C1 segment of cervical spinal cord (tissue), 14 donors: ENCODE measurements at places on chromosomes 7 and 10.

GRCh38 chr10:104232613-104233102, 494 bp upstream of the CFAP43 start:
- DNase-seq = no peak

DNA sequence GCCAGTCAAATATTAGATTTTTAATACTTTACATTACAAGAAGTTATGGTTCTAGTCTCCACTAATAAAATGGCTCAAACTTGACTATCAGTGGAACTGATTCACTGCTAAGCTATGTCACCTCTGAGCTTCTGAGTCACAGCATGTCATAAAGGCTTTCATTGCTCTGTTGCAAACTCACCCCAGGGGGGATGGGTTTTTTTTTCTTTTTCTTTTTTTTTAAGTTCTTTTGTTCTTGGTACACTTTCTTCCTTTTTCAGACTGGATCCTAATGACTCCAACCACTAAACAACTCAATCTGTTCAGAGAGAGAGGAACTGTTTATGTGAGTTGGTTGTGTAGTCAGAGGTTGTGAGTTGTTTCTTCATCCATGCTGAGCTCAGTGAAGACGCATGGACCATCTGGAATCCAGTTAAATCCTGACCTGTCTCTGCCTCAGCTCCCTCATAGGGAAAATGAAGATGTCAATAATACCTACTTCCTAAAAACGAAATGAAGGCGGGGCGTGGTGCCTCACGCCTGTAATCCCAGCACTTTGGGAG, 11.0 kb downstream of the MYOF start:
- no peak for DNase-seq

DNA sequence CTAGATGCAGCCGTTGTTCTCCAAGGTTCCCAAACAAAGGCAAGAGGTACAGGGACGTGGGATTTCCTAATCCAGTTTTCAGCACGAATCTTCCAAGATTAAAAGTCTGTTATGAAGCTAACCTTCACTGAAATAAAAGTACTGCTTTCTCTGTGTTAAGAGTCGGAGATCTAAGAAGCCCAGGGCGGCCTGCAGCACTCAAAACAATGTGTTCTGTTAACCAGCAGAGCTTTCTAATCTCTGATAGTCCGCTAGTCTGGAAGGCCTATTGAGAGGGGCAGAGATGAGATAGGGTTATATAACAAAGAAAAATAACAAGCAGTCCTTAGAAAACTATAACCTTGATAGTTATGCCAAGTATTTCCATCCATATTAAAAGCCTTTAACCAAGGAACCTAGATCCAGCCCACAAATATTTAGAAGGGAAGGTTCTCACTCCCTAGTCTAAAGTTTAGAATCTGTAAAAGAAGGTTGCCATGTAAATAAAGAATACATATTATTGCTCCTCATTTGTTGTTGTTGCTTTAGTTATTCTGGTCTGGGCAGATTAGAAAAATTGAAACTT, 106.3 kb upstream of the SVIL start:
- DNase-seq = no peak

DNA sequence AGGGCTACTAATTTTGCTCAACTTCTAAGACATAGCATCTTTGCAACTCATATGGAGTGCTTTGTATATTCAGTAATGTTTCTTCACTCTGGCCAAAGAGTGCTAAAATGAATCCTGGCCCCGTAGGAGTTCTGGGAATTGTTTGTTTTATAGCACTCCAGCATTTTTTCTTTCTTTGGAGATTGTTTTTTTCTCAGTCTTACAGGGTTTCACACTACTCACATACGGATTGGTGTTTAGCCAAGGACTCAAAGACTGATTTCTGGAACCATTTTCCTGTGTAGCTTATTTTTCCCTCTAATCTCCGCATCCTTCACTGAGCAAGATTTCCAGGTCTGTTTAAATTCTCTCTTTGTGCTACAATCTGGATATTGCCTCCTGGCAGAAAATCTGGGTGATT, 6.4 kb downstream of the TAS2R41 start:
- no peak for DNase-seq

- no peak for DNase-seq
These were observed 69.0 kb downstream of the CREB3L2 start for GRCh38 chr7:137932881-137933269.

GRCh38 chr7:17806631-17807030, 133.7 kb downstream of the SNX13 start:
- DNase-seq = no peak

- DNase-seq = no peak
These were observed 120.0 kb upstream of the TCERG1L start for GRCh38 chr10:131431533-131431932.

- no peak for DNase-seq
These were observed 25.2 kb upstream of the FIGNL1 start for GRCh38 chr7:50475340-50475739.

GRCh38 chr10:119257899-119258419, 50.6 kb downstream of the GRK5 start:
- no peak for DNase-seq

GRCh38 chr7:132499487-132499886, 76.8 kb downstream of the PLXNA4 start:
- DNase-seq = no peak

DNA sequence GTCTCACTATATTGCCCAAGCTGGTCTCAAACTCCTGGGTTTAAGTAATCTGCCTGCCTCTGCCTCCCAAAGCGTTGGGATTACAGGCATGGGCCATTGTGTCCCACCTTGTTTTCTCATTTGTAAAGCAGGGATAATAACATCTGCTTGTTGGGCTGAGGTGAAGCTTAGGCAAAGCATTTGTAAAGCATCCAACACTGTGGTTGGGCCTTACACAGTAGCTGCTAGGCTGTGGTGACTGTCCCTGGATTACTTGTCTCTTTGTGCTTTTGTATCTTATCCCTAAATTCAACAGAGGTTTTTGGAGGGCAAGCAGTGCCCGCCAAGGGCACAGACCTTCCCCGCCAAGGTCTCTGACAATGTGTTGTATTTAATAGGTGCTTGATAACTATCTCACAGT, 14.3 kb downstream of the HKDC1 start:
- no peak for DNase-seq

DNA sequence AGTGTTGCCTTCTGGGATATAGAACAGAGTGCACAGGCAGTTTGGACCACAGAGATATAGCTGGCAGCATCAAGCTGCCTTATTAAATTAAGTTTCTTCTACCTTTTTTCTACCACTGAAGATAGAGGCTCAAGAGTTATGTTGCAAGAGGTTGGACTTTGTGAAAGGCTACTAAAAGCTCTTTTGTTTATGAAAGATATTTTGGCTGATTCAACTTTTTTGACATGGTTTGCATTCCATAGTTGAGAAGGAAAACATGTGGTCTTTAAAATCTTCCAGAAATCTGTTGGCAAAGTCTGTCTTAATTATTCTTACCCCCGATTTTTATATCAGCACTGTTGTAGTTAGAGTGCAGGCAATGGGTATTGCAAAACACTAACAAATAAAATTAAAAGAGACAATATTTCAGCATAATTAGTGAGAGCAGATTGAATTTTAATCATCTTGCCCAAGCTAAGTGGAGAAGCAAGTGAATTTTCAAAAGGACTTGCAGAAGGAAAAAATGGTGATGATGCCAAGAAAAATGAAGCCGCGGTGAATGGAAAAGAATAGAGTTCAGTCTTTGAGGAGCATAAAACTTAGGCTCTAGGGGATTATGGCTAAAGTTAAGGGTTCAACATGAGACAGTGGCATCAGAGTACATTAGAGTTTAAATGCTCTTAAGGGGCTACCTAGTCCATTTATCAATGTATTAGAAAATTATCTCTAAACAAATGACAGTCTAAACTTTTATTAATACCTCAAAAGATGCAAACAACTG, 450.9 kb upstream of the CNTNAP2 start:
- no peak for DNase-seq

DNA sequence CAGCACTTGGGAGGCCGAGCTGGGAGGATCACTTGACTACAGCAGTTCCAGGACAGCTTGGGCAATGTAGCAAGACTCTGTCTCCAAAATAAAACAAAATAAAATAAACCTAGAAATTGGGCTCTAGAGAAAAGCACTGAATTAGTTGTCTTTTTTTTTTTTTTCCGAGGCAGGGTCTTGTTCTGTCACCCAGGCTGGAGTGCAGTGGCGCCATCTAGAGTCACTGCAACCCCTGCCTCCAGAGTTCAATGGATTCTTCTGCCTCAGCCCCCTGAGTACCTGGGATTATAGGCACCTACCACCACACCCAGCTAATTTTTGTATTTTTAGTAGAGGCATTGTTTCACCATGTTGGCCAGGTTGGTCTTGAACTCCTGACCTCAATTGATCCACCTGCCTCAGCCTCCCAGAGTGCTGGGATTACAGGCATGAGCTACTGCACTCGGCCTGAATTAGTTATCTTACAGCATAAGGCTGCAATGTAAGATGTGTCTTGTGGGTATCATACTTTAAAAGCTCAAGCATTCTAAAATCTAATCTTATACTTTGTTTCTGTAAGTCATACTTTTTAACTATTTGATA, 12.8 kb downstream of the MEIG1 start:
- DNase-seq = no peak

GRCh38 chr10:107653832-107654287, 489.4 kb upstream of the SORCS1 start:
- DNase-seq = no peak

DNA sequence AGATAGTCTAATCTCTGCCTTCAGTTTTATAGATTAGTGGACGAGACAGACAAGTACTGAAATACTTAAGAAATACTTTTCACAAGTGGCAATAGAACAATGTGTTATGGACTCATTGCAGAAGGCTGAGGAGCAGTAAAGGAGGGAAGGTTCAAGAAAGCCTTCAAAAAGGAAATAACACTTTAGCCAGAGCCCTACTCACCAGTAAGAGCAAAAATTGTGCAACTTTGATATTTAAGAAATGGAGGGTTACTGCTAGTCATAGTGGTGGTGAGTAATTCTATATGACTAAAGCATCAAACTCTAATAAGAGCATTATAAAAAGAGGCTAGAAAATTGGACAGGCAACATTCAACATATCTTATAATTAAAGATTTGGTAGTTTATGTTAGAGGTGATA, 28.8 kb downstream of the PTPN12 start:
- DNase-seq = no peak

- no peak for DNase-seq
These were observed 137.3 kb downstream of the ELMO1 start for GRCh38 chr7:37311355-37311754.

- DNase-seq = no peak
These were observed 505.6 kb downstream of the GALNT17 start for GRCh38 chr7:71637578-71637977.

DNA sequence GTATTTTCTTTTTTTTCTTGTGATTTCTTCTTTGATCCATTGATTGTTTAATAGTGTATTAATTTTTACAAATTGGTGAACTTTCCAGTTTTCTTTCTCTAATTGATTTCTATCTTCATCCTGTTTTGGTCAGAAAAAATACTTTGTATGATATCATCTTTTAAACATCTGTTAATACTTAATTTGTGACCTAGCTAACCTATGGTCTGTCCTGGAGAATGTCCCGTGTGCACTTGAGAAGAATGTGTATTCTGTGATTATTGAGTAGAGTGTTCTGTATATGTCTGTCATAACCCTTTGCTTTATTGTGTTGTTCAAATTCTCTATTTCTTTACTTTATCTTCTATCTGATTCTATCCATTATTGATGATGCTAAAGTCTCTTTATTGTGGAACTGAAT, 65.8 kb upstream of the ZEB1 start:
- DNase-seq = no peak

- DNase-seq = no peak
These were observed 230.6 kb downstream of the PLXNA4 start for GRCh38 chr7:132345543-132346129.

DNA sequence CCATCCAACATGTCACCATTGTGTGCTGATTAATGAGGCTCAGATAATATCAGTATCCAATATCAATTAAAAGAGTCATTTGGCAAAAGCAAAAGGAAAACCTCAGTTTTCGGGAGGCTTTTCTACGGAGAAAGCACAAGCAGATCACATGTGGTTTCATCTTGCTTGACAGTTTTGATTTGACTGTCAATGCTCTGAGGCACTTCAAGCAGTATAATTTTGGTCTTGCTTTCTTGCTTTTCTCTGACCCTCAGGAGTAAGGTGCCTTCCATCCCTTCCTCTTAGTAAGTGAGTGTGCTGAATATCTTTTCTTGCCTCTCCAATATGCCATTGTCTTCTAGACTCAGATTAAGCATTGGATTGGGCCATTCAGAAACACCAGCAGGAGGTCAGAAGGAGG, 115.5 kb upstream of the CALCR start:
- DNase-seq = no peak

DNA sequence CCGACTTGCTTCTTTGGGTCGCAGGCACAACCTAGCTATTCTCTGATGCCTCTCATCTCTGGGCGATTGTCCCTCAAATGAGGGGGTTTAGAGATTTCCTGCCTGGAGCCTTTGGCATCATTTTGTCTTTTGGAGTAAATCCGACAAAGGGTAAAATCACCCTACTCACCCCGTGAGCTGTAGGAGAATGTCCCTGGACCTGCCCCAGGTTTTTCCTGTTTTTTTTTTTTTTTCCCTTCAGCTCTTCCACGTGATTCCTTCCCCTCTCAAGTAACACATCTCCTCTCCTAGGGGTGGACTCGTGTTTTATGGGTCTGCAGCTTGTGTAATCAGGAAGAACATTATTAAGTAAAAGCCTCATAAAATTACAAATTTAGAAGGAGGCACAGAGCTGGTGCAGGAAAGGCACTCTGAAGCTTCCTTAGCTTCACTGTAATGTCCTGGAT, 128.4 kb upstream of the ZNF746 start:
- no peak for DNase-seq

DNA sequence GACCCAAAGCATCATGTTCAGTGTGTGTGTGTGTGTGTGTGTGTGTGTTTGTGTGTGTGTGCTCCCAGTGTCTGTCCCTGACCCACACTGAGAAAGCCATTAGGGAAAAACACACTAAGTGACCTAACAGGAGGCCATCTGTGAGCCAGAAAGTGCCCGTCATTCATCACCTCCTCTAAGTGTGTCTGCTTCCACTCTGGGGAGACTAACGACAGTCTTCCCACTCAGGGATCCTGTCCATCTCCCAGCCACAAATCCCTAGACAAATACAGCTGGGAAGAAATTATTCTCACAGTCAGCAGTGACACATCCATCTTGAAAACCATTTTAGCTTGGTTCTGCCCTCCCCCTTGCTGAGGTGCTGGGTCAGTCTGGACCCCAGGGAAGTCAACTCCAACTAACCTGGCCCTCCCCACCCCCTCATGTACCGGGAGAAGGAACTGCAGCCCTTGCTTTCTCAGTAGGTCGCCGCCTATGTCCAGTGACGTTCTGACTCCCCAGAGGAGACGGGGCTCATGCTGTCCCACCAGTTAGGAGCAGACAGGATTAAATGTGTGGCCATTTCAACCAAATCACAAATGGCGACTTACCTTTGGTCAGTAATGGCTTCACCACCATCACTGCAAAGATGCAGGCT, 296.5 kb upstream of the ZNF32 start:
- no peak for DNase-seq

- no peak for DNase-seq
These were observed 36.7 kb downstream of the DNAJB6 start for GRCh38 chr7:157373493-157373892.
